ENCODE measurements at places on chromosomes 13 and 19.

DNA sequence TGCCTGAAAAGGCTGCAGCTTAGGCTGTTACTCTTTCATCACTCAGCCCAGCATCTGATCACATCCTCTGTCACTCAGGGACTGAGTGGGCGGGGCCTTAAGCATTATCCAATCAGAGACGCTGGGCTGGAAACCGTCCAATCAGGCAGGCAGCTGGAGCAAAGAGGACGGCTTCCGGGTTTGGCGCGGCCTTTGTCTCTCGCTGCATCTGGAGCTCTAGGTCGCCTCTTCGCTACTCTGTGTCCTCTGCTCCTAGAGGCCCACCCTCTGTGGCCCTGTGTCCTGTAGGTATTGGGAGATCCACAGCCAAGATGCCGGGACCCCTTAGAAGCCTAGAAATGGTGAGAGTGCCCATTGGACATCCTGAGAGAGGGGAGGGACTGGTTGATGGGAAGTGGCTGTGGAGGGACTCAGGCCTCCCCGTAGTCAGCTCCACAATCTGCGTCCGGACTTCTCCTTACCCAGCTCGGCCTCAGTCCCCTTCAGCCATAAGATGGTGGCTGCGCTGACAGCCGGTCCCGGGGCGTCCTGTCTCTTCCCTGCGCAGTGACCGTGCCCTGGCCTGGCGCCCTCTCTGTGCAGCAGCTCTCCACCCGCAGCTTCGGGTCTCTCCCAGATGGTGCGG is at the start of gene ZNF486:
Gene ZNF486 (plus strand): TSS at position 195 of the 625 bp plus-strand sequence. CDS start 117 bp downstream, at position 312.
- DNase-seq = peak; percentile 92

DNA sequence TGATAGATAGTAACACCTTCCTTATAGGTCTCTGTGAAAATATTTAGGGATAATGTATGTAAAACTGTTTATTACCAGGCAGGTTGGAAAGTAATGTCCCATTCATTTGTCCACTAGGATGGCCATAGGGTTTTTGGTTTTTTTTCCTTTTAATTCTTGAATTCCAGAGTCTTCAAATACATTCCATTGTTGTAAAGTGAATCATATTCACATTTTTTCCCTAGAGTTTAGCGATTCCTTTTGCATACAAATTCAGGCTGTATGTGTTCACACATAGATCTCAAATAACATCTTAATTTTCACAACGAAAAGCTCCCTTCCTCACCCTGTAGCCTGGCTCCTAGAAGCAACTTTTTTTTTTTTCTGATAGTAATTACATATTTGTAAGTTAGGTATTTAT is 1.8 kb upstream of the ZNF557 start:
- DNase-seq = no peak

- no peak for DNase-seq
These were observed 429.4 kb downstream of the DCT start for GRCh38 chr13:94050039-94050438.

DNA sequence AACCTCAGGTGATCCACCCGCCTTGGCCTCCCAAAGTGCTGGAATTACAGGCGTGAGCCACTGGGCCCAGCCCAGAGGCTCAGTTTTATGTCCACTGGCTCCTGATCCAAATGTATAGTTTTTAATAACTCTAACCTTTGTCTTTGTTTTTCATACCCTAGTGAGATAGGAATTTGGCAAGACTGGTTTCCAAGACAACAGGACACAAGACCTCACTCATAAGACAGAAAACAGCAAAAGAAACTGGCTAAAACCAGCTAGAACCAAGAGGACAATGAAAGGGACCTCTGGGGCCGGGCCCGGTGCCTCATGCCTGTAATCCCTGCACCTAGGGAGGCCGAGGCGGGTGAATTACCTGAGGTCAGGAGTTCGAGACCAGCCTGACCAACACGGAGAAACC is 27.6 kb downstream of the CPT1C start:
- no peak for DNase-seq

DNA sequence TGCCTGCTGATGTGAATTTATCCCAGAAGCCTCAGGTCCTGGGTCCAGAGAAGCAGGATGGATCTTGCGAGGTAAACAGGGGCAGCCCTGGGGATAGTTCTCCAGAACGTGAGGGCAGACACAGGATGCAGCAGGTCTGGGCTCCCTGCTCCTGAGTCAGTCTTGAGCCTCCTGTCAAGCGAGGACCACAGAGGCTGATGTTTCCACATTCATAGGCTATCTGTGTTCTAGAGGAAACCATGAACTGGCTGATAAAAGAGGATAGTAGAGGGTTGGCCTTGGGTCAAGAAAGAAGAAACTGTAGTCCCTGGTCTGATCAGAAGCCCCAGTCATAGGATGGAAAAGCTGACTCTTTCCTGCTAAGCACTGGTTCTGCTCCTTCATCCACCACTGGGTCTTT is 2.2 kb downstream of the ZNF175 start:
- DNase-seq = no peak

GRCh38 chr13:46184277-46184699 is 2.3 kb upstream of the LCP1 start:
- no peak for DNase-seq

DNA sequence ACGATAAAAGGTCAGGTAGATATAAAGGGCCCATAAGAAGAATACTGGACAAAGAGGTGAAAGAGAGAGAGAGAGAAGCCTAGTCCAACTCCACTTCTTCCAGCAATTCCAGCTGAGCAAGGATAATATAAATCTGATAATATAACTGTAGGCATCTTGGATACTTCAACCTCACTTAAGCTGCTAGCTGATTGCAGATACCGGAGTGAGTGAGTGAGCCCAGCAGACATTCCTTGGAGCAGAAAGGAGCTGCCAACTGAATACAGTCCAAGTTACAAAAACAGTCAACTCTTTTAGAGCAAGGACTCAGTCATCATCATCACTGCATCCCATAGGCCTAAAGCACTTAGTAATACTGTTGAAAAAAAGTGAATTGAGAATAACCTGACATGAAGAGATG is 387.6 kb downstream of the SLITRK6 start:
- no peak for DNase-seq

DNA sequence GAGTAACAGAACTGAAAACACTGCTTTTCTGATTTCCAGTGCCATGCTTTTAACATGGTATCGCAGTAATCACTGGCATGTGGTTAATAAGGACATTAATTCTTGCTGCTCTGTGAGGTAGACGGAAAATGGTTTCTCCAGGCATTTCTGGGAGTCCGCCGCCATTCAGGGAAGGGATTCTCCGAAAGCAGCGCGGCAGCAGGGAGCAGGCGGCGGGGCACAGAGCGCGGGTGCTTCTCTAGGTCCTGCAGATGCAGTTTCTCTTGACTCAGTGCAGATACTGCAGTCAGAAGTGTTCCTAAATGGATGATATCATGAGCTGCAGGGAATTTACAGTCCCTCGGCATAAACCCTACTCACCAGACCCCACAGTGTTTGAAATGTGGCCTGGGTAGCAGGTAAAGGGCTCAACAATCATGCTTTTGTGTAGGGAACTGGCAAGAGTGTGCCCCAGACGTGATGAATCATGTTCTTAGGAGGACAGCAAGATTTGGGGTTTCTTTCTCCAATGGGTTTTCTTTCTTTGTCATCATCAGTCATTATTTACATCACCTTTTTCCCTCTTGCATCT is 338.6 kb upstream of the ARGLU1 start:
- DNase-seq = no peak

Measured in type B pancreatic cell (in vitro differentiated cells).